Activated CD8-positive, alpha-beta memory T cell treated with anti-CD3 and anti-CD28 coated beads, Interleukin-2, amount 50 U/mL, for 48 hours (primary cell): ENCODE measurements at places on chromosomes 3 and 15.

- DNase-seq: no peak
These were observed 173.1 kb downstream of the POTEB3 start for GRCh38 chr15:21267226-21267625.

DNA sequence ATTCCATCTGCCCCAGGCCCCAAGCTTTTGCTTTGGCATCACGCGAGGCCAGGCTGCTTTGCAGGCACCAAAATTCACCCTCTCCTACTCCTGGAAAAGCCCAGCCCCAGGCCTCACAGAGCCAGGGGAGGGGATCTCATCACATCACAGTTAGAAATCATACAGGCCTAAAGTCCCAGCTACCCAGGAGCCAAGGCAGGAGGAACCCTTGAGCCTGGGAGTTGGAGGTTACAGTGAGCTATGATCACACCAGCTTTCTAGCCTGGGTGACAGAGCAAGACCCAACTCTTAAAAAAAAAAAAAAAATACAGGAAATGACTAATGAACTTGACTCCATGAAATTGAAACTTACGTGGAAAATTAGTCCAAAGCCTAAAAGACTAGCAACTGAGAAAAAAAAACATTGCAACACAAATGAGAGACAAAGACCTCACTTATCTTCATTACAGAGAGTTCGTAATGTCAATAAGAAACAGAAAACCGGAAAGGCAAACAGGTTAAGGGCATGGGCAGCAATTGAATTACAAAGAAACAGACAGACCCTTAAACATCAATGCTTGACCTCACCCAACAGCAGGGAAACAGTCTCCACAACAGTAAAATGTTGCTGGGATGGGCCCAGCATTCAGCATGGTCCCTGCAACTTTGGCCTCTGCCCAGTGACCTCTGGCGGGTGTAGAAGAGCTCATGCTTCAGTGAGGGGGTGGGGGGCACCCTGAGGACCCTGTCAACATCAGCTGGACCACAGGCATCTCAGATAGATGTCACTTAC, 151.5 kb downstream of the LRRK1 start:
- DNase-seq: no peak

GRCh38 chr15:47715856-47716445, 1.4 kb upstream of the SEMA6D start:
- no peak for DNase-seq

DNA sequence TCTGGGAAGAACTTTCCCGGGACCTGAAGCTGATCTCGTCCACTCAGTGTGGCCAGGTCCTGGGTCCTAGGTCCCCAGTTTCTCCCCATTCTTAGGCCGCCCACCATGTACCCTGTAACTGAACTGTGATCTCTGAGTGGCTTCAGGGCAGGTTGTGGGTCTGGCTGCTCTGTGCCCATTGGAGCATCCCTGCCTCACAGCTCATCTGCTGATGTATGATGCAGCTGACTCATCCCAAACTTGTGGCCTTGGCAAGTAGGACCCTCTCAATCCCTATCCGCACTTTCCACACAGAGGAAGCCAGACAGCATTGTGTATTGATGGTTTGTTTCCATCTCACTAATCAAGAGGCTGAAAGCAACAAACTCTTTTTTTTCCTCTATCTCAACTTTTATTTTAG, 69.1 kb upstream of the XCR1 start:
- no peak for DNase-seq

GRCh38 chr3:127165694-127166485, 27.0 kb upstream of the PRR23E start:
- no peak for DNase-seq
